Activated T-helper 1 cell treated with Interleukin-2 at 50 U/mL for 16 hours (primary cell): ENCODE measurements at places on chromosomes 1 and 21.

DNA sequence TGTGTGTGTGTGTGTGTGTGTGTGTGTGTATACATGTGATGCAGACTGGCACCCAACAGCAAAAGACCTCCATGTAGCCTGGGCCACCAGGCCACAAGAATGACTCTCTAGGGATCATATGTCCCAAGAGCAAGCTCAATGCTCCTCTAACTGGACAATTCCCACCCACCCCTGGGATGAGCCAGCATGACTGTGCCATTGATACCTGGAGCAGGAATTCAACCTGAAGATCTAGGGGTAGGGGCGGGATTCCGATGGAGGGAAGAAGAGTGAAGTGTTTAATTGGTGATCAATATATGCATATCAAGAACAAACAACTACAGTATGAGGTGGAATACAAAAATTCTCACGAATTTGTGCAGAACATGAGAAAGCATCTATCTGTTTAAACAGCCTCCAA, 136.2 kb downstream of the PSMG1 start:
- no peak for DNase-seq

DNA sequence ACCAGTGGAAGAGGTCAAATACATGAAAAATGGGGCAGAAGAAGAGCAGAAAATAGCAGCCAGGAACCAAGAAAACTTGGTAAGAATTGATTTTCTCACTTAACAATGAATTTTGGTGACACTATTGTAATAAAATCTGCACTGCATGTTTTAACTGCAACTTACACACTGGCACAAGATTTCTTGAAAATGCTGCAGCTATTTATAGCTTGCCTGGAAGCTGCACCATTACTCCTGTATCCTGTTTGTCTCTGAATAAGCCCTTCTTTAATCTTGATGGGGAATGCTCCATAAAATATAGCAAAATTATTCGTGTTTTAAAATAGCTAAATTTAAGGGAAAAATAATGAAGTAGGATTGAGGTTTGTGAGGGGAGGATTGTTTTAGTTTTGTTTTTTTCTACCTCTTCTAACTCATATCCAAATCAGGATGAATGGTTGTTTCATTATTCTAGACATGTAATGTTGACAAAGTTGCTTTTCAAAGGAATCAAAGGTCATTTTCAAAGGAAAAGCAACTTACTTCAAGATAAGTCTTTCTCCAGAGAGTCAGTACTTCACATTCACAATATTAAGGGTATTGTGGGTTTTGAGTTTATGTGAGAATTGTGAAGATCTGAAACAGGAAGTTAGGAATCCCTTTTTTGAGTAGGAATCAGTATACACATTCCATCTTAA, 120.9 kb downstream of the C1orf21 start:
- no peak for DNase-seq

- peak; percentile 34 for DNase-seq
Observed at GRCh38 chr1:43454270-43455011, 710 bp upstream of the HYI start.

DNA sequence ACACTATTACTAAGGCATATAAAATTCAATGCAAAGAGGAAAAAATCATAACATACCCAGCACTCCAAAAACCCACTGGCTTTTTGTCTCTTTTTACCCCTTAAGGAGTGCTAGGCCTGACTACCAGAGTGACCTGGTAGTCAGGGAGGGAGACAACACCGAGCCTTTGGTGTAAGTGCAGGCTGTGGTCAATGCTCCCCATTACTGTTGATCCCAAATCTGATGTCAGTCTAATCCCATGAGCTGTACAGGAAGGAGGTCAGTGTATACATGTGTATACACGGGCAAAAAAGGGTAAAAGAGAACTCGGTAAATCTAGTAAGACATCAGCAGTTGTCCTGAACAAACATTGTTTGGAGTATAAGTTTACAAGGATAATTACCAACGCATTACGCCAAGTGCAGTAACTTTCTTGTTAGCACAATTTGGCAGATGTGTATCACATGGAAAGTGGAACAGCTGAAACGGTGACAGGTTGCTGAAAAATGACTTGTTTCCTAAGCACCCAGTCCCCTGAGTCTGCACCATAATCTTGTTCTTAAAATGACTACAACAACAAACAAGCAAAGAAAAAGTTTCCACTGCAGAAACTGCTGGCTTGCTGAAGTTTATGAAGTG, 217.9 kb downstream of the KCNH1 start:
- DNase-seq, result no peak

GRCh38 chr1:30257742-30258380, 465.5 kb downstream of the MATN1 start:
- no peak for DNase-seq

GRCh38 chr1:202146993-202147392, 2.5 kb upstream of the ARL8A start:
- no peak for DNase-seq

GRCh38 chr1:9135073-9135836, 6.4 kb upstream of the GPR157 start:
- DNase-seq, result no peak

- no peak for DNase-seq
Observed at GRCh38 chr1:233304489-233305102, 9.1 kb upstream of the PCNX2 start.

DNA sequence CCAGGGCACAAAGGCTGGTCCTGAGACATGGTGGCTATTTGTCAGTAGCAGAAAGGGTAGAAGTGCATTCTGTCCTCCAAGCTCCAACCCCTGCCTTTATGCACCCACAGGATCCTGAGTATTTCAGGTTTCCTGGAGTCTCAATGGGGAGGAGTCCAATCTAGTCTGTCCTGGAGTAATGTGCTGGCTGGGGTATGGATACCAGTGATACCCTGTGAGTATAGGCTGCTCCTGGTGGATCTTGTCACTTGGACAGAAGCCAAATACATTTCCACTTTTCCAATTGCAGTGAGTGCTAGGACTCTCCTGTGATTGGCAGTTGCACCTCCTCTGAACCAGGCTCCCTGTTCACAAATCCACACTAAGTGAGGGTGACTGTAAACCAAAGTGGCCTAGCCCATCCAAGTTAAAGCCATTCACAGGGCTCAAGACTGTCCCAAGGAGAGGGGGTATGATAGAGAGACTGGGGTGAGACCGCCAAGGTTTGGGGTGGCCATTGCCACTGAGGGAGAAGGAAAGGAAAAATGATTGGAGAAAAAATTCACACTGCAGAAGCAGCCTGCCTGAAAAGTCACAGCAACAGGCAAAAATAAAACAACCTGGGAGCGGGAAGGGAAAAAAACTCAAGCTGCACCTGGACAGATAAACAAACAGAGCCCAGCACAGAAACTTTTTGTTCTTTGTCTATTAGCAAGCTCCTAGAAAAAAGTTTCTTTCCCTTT, 163.4 kb upstream of the ETV3 start:
- DNase-seq, result no peak

GRCh38 chr1:228851193-228851592, 115.9 kb downstream of the RHOU start:
- no peak for DNase-seq

DNA sequence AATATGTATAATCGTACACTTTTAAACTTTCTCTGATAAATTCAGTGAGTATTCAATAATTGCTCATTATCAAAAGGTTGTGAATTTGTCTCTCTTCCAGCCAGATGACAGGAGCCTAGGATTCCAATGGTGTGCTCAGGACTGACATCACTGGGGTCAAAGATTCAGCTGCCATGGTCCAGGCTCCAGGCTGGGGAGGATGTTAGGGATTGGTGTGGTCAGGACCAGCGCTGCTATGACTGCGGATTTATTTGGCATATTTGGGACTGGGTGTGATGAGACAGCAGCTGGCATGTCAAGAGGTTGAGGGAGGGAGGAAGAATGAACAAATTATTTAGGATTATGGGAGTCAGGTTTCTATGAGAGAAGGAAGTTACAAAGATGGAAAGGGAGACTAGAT, 48.2 kb upstream of the ABCA4 start:
- no peak for DNase-seq

GRCh38 chr21:46325073-46325912, 1.3 kb downstream of the PCNT start:
- DNase-seq, result peak; percentile 12

DNA sequence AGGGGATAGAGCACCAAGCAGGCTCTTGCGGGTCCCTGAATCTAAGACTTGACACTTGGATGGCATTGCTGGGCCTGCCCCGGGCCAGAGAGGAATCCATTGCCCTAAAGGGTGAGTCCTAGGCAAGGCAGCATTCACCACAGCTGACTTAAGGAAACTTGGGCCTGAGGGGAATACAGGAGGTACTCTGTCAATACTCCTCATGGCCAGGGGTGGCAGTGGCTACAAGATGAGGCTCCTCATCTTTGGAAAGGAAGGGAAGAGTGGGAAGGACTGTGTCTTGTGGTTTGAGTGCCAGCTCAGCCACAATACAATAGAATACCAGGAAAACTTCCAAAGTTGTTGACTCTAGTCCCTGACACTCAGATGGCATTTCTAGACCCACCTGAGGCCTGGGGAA, 5.1 kb downstream of the KRTAP22-1 start:
- no peak for DNase-seq

DNA sequence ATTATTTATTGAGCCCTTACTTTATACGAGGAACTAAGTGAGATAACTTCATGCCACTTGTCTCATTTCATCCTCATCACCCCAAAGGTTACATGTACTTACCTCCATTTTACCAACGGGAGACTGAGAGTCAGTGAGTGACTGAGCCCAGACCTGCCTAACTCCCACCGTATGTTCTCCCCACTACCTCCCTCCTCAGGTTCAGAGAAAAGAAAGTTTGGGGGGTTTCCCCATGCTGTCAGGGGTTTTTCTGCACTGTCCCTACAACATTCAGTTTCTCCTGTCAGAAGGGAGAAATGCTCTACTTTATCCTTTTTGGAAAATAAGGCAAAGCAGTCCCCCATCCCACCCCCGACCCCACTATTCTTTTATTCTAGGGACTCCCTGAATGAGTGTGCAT, 32.9 kb downstream of the FAM78B start:
- no peak for DNase-seq

DNA sequence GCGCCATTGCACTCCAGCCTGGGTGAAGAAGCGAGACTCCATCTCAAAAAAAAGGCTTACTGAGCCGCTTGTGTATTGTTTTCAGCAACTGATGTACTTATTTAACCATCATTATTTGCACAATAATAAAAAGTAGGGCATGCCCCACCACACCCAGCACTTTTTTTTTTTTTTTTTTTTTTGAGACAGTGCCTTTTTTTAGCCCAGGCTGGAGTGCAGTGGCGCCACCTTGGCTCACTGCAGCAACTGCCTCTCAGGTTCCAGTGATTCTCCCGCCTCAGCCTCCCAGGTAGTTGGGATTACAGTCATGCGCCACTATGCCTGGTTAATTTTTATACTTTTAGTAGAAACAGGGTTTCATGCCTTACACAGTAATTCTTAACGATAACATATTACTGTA, 12.2 kb upstream of the TRNAU1AP start:
- no peak for DNase-seq

DNA sequence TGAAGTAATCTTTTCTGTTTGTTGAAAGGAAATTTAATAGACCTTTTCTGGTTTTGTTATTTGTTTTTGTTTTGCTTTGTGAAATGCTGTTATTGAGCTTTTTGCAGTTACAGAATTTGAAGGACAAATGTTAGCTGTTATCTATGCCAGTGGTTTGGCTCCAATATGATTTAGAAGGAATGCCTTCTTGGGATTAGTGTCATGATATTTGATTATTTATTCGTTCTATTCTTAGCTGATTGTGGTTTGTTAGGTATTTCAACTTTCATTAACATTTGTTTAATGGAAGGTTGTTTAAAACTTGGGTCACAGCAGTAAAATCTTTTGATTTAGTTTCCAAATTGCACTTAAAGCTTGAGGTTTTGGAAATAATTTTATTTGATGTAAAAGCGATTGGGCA, 33.5 kb downstream of the ADGRL2 start:
- no peak for DNase-seq

DNA sequence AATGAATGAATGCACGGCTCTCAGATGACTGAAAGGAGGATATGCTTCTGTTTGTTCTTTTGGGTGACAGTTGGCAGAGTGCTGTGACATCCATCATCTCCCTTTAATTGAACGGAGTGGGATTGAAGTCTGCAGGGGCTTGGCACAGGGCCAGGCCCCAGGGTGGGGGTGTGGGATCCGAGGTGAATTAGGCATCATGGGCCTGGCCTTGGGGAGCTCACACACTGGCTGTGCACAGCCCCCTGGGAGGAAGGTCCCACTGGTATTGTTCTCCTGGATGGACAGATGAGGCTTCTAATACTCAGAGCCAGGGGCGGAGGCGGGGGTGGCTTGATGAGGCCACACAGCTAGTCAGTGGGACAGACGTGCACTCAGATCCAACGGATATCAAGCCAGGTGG, 19.3 kb downstream of the EPHB2 start:
- DNase-seq, result no peak

- DNase-seq, result no peak
Observed at GRCh38 chr1:36951292-36951750, 83.0 kb downstream of the GRIK3 start.

DNA sequence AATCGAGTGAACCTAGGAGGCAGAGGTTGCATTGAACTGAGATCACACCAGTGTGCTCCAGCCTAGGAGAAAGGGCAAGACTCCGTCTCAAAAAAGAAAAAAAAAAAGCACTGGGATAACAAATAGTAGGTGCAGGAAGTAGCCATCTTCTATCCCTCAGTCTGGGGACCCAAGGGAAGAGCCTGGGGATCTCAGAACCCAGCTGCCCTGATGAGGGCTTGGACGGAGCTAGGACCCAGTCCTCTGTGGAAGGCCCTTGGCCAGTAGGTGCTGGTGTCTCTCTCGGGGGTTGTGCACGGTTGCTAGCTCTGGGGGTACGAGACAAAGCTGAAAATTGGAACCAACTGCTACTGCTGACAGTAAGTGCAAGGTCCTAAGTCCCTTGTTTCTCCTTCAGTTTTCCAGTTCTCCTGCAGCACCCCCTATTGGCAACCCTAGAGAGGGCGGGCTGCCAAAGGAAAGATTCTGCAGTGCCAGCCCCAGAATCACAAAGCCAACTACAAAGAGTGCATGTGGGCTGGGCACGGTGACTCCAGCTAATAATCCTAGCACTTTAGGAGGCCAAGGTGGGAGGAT, 57.6 kb upstream of the KIF1B start:
- DNase-seq, result no peak

DNA sequence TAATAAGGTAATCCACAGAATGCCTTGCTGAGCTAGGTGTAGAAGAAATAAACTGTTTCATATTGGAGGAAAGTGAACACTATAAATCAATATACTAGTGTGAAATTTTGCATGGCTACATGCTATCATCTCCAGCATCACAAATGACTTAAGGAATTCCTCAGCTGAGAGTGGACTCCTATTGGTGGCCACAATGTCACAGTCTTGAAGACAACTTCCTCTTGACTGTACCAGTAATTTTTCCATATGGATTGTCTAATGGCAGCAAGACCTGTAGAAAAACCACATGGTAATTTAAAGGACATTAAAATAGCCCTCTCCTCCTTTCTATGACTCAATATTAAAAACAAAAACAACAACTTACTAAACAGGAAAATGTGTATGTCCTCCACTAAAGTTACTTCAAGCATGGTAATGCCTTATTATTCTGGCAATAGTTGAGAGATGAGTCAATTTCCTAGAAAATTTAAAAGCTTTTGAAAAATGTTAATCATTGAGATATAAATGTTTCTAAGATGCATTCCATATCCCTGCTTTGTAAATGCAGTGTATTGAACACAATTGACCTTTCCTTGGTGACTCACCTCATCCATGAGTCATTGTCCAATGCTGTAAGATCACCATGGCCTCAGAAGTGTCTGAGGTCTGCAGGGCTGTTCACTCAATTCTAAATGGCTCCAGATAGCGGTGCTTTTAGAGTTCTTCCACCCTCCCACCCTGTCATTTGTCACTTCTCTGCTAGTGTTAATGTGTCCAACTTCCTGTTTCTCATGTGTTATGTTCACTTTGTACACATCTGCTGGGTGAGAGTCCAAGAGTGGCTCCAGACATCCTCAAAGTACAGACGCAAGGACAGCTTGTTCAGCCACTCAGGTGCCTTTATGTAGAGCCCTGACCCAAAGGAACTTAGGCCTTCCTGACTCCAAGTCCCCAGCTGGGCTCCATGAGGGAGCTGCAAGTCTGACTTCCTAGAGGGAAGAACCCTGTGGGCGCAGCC, 32.8 kb upstream of the DNASE2B start:
- no peak for DNase-seq
